Naive B cell (primary cell): ENCODE measurements at places on chromosomes 12 and 14. TPM values are rescaled to one million over a fixed set of nuclear protein-coding genes. Genes with fewer than 3 reads are reported as not detected.

GRCh38 chr12:86669010-86669409, 412.8 kb upstream of the MGAT4C start:
- no peak overlapping the region for H3K27ac ChIP-seq
- no peaks in the 10 kb centered on the region for H3K4me1 ChIP-seq
- no peak for DNase-seq
- no peaks in the 10 kb centered on the region for H3K27me3 ChIP-seq

GRCh38 chr14:71220462-71220861, 313.2 kb downstream of the PCNX1 start:
- H3K4me1 ChIP-seq = peaks cover 5% of the 10 kb centered on the region
- no peak overlapping the region for H3K27ac ChIP-seq
- no peak for DNase-seq
- H3K27me3 ChIP-seq = peaks cover 4% of the 10 kb centered on the region

DNA sequence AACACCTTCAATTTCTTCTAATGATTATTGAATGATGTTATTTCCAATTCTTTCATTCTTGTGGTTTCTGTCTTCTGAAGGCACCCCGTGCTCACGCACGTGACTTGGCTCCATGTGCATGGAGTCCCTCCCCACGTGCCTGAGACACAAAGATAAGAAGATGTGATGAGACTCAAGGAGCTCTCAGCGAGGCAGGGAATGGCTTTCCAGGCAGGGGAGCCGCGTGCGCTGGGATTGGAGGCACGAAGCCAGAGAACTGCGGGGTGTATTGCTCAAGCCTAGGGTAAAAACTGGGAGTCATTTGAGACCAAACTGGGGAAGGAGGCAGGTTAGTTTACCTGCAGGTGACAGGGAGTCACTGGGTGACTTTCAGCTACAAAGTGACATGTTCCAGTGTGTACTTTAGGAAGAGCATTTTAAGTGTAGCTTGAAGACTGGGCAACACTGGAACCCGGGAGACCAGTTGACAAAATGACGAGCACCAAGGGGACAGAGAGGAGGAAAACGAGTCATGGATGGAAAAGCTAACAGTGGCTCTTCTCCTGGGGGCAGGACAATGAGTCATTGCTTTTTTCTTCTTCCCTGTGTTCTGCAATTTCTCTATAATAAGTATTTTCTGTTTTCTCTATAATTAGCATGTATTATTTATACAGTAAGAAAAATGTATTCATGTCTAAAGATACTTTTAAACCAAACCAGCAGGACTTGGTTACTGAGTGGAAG, 311.7 kb upstream of the FKBP4 start:
- no peak for DNase-seq
- no peak overlapping the region for H3K4me3 ChIP-seq
- H3K27ac ChIP-seq = no peak overlapping the region
- no peaks in the 10 kb centered on the region for H3K27me3 ChIP-seq

- peak; percentile 41 for DNase-seq
- H3K27me3 ChIP-seq = no peaks in the 10 kb centered on the region
- H3K4me3 ChIP-seq = no peak overlapping the region
- H3K27ac ChIP-seq = peak overlapping the region; percentile 95
Observed at GRCh38 chr12:26878661-26879119, 45.7 kb upstream of the ITPR2 start.

- no peak overlapping the region for H3K27ac ChIP-seq
- H3K4me3 ChIP-seq = peak overlapping the region; percentile 97
- no peak for DNase-seq
- no peaks in the 10 kb centered on the region for H3K27me3 ChIP-seq
Observed at GRCh38 chr12:109100741-109101140, 3.3 kb downstream of the UNG start.

DNA sequence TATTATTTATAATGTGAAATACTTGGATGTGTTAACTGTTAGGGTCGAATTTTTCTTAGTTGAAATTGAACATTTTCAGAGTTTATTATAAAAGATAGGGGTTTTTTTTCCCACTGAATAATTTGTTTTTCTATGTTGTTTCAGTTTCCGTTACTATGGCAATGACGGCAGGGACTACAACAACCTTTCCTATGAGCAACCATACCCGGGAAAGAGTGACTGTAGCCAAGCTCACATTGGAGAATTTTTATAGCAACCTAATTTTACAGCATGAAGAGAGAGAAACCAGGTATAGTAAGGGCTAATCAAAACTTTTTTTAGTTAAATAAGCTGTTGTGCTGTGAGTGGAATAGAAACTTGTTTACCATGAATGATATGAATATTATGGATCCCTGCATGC, 35.1 kb upstream of the BMAL2 start:
- H3K4me1 ChIP-seq = peaks cover 4% of the 10 kb centered on the region
- no peak for DNase-seq
- no peaks in the 10 kb centered on the region for H3K36me3 ChIP-seq
- no peaks in the 10 kb centered on the region for H3K27me3 ChIP-seq
- H3K4me3 ChIP-seq = no peak overlapping the region
- H3K27ac ChIP-seq = no peak overlapping the region

GRCh38 chr12:124753993-124754392, 109.7 kb downstream of the SCARB1 start:
- no peak overlapping the region for H3K4me3 ChIP-seq
- H3K36me3 ChIP-seq = no peaks in the 10 kb centered on the region
- H3K27me3 ChIP-seq = peaks cover 25% of the 10 kb centered on the region
- H3K27ac ChIP-seq = no peak overlapping the region
- no peak for DNase-seq
- H3K4me1 ChIP-seq = peaks cover 6% of the 10 kb centered on the region

DNA sequence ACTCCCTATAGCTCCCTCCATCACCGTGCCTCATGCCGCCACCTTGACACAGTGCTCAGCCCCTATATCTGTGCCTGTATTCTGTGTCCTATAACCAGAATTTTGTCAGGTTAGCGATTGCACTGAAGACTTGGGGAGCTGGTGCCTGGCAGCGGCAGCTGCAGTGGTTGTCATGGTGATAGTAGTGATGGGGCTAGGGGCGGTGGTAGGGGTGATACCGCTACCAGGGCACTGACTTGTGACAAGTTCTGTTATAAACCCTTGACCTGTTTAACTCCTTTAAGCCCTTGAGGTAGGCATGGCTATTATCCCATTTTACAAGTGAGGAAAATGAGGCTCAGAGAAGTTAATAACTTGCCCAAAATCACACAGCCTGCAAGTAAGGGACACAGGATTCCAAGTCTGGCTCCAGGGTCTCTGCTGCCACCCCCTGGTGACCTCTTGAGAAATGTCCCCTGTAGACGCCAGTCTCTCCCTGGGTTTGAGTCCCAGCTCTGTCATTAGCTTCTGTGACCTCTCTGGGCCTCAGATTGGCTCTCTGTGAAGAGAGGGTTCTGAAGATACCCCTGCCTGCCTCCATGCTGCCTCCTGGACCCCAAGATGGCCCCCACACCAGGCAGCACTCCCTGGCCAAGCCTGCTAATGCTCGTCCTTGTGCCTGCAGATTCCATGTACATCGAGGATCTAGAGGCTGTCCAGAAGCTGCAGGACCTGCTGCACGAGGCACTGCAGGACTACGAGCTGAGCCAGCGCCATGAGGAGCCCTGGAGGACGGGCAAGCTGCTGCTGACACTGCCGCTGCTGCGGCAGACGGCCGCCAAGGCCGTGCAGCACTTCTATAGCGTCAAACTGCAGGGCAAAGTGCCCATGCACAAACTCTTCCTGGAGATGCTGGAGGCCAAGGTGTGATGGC, 121.9 kb downstream of the ESRRB start:
- no peaks in the 10 kb centered on the region for H3K4me1 ChIP-seq
- no peak overlapping the region for H3K4me3 ChIP-seq
- DNase-seq = no peak
- no peak overlapping the region for H3K27ac ChIP-seq
- peaks cover 13% of the 10 kb centered on the region for H3K27me3 ChIP-seq

DNA sequence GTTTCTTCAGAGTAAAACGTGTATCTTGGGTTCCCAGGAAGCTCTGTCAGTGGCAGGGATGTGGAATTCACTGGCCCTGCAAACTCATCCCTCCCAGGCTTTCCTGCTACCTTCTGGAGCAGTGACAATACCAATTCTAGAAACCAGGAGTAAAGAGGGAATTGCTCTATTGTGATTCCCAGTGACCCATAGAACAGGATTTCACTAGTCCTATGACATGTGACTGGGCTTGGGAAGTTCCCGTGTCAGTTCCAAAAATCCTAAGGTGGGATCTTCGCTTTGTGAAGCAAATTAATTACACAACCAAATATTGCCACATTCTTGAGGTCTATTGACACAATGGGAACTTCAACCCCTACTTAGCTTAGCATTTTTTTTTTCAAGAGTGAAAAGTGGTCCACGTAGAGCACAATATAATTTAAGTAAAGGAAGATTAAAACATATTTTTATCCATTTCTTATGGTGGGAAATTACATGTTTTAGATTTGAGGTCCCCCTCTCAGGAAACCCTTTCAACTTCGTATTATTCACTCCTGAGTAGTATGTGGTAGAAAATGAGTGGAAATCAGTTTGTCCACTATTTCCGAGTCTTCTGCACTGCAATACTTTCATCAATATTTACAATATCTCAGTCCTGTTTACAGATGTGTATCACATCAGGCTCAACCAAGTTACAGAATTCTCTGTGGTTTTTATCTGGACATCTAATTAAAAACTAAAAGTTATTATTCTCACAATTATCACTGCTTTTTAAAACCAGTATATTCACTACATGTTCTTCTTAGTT, 88.9 kb upstream of the SOX5 start:
- no peak overlapping the region for H3K27ac ChIP-seq
- no peaks in the 10 kb centered on the region for H3K4me1 ChIP-seq
- no peaks in the 10 kb centered on the region for H3K27me3 ChIP-seq
- no peak overlapping the region for H3K4me3 ChIP-seq
- H3K36me3 ChIP-seq = no peaks in the 10 kb centered on the region

The PTPRB gene
- polyA plus RNA-seq = not detected
